ENCODE measurements at places on chromosomes 5 and 9.

DNA sequence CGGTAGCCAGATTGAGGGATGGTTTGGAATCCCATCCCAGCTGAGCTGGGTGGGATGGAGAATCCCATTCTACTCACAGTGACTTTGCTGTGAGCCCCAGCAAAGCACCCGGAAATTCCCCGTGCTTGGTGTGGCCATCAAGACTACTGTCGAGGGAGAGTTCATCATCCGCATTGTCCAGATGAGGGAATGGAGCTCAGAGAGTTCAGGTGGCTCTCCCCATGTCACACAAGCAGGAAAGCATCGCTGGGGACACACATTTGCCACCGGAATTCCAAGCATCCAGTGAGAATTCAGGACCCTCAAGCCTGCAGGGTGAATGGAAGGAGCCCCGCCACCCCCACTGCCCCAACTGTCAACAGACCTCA is 54.4 kb downstream of the HRH2 start:
- no peak for DNase-seq

DNA sequence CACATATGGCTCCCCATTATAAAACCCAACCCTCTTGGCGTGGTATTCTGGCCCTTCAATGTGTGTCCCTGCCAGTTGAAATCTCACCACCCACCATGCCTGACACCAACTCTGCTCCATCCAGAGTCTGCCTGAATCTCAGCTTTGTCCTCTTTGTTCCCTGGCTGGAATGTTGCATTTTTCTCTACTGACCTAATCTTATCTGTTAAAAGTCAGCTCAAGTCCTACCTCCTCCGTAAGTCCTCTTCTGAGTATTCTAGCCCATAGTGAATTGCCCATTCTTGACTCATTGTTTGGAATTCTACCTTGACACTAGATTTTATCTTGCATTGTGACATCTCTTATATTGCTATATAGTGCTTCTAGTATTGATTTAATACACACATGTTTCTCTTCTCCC is 207.1 kb upstream of the VLDLR start:
- DNase-seq, result no peak

GRCh38 chr9:14313378-14313940 is 482 bp downstream of the NFIB start:
- DNase-seq, result no peak

- DNase-seq, result peak; percentile 90
These were observed 33.6 kb upstream of the GLIPR2 start for GRCh38 chr9:36102742-36103495.

GRCh38 chr9:74277532-74277931 is 219.6 kb upstream of the RORB start:
- DNase-seq, result peak; percentile 3

DNA sequence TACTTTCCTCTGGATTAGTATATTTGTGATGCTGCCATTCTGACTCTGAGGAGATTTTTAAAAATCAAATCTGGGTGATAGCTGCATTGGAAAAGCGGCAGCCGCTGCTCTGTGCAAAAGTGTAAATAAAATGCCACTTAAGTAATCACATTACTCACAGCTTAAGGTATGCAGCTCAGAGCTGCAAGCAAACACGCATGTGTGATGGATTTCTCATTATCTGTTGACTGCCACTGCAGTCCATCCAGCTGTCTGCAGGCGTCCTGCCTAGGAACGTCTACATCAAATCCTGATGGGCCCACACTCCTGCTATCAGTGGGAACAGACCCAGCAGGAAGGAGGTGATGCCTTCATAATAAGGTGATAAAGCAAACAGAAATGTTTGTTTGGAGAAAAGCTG is 216.9 kb downstream of the SPOCK1 start:
- DNase-seq, result no peak

DNA sequence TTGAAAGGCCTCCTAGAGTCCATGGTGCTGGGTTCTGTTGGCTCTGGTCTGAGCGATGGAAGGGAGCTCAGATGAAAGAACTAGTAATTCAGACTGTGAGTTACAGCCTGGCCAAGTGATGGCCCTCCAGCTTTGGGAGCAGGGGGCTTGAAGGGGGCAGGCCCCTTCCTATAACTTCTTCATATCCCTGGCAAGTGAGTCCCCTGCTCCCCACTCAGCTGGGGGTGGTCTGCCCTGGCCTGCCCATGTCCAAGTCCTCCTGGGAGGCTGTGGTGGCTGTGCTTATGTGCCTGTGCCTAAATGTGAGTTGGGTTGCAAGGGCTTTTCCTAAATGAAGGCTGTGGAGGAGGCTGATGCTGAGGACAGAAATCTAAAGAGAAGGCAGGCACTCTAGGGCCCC is 80.1 kb downstream of the MACROH2A1 start:
- no peak for DNase-seq

GRCh38 chr5:111172504-111172903 is 51.7 kb upstream of the CAMK4 start:
- DNase-seq, result no peak

DNA sequence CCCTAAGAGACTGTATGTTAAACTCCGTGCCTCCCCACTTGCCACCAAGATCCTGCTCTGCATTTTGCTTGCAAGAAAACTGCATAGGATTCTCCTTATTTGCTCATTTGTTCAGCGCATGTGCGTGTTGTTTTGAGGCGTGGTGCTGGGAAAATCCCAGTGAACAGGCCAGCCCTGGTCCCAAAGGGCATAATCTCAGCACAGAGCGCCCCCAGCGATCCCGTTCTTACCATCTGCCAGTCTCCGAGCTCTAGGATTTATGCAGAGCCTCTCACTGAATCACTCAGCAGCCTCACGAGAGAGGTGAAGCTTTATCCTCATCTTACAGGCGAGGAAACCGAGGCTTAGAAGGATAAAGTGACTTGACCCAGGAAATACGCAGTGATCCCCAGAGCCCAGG is 11.5 kb downstream of the PRRX2 start:
- DNase-seq, result no peak

DNA sequence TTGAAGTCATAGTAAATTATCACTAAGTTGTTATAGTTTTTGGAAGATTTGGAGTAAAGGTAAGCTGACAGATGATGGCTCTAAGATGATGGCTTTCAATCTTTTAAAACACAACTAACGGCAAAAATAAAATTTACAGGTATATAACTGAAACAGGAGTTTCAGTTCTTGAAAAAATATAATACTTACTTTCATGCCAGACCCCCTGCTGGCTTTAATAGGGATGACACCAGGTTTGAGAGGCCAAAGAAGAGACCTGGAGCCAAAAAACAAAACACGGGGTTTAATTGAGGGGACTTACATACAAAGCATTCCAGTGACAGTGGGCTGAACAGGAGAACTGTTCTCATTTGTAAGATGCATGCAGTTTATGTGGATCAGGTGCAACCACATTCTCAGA is 301.7 kb upstream of the PCSK5 start:
- DNase-seq, result no peak

GRCh38 chr9:38486056-38486615 is 61.9 kb upstream of the IGFBPL1 start:
- no peak for DNase-seq

DNA sequence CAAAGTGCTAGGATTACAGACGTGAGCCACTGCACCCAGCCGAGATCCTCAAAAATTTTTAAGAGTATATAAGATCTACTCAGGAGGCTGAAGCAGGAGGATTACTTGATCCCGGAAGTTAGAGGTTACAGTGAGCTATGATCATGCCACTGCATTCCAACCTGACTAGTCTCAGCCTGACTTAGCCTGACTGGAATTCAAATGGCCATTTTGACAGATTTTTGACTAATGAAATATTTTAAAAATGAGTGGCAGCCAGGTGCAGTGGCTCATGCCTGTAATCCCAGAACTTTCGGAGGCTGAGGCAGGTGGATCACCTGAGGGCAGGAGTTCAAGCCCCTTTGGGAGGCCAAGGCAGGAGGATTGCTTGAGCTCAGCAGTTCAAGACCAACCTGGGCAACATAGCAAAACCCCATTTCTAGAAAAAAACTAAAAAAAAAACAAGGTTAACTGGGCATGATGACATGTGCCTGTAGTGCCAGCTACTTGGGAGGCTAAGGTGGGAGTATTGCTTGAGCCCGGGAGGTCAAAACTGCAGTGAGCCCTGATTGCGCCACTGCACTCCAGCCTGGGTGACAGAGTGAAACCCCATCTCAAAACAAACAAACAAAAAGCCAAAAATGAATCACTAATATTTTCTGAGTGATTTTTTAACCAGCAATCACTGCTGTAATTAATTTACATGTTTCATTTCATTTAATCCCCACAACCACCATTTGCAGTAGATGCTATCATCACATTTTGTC is 16.6 kb downstream of the ATOX1 start:
- DNase-seq, result no peak

GRCh38 chr5:157323107-157323706 is 57.3 kb downstream of the CYFIP2 start:
- DNase-seq, result no peak

GRCh38 chr5:14251733-14252132 is 108.6 kb downstream of the TRIO start:
- no peak for DNase-seq

GRCh38 chr5:132049093-132049492 is 11.4 kb upstream of the IL3 start:
- DNase-seq, result no peak

- DNase-seq, result no peak
These were observed 117.9 kb downstream of the MELK start for GRCh38 chr9:36690412-36691168.

- no peak for DNase-seq
These were observed 120.8 kb downstream of the DMRT2 start for GRCh38 chr9:1170918-1171317.

DNA sequence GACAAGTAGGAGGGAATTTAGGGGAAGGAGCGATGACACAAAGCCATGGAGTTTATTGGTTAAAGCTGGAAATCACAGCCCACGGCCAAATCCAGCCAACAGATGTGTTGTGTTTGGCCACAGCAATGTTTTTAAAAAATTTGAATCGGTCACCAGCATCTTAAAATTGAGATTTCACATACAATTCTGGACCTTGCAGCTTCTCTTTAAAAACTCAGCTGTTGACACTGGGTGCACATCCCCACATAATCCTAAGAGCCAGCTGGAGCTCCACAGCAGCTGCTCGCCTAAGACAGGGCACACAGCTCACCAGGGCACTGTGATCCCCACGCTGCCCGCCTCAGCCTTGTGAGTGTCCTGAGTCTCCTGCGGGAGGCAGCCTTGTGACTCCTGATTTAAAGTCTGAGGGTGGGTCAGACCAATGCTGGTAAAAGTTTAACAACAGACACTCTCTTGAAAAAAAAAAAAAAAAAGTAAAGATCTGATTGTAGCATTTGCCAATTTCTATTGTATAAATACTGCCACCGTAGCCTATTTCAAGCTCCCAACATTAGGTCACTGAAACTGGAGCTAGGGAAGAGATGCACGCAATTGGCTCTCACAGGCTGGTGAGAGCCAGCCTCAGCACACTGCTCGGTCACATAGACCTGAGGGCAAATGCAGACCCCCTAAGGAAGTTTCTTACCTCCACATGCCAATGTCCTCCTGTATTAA is 124.8 kb downstream of the HSD17B3 start:
- DNase-seq, result no peak

DNA sequence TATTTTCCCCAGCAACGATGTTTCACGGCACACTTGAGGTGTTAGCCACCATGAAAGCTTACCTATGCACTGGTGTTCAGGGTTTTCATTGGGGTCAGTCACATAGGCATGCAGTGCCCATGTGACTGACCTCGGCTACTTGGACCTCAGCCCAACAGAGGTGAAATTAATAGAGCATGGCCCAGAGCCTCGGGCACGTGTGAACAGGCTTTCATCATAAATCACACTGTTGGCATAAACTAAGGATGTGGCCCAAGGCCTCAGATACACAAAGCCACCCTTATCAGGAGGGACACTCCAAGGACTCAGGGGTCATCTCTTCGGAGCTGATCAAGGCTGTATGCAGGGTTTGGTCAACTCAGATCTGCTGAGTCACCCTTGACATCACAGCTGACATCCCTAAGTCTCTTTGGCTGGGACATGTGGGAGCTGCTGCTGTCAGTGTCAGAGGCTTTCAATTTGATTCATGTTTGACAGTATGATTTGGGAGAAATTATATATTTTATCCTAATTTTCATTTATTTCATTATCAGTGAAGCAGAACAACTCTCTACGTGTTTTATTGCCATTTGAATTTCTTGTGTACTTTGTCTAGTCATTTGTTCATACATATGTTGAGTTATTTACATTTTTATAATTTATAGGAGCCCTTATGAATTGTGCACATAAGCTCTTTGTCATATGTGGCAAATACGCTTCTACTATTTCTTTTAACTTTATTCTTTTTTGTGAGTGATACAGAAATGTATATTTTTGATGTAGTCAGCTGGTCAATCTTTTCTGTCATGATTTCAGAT is 59.7 kb upstream of the ANKRD33B start:
- DNase-seq, result no peak

DNA sequence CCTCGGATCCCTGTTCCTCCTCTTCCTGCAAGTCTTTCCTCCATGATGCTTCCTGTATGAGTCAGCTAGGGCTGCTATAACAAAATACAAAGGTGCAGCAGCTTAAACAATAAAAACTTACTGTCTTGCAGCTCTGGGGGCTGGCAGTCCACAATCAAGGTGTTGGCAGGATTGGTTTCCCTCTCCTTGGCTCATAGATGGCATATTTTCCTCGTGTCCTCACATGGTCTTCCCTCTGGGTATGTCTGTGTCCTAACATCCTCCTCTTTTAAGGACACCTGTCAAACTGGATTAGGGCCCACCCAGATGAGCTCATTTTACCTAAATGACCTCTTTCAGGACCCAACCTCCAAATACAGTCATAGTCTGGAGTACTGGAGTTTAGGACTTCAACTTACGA is 117.5 kb downstream of the MED10 start:
- DNase-seq, result no peak

DNA sequence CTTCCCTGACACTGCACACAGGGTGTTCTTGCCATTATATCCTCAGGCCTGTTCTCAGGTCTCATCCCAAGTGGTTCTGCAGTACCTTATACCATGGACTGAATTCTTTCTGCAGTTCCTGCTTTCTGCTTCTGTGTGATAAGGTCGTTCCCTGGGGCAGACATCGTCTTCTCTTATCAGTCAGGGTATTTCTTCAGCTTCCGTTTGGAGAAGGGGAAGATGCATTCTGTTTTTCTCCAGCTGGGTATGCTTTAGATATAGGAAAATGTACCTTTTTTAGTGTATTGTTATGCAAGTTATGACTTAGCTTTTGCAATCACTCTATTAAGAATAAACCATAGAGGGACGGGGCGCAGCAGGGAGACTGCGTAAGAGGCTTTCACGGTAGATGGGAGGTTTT is 31.1 kb downstream of the RALGPS1 start:
- no peak for DNase-seq

DNA sequence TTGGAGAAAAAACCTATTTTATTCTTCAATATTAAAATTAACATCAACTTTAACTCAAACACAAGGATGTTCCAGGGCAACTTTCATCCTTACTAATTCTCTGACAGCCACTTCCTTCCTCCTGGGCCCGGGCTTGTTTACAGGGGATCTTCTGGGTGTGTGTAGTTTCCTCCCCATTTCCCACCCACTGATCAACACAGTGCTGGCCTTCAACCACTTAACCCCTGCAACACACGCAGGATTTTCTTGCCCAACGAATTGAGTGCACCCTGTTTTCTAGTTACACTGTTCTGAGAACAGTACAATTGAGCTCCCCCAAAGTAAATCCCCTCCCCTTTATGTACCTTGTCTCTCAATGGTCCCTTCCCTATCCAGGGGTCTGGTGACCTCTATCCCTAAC is 83.1 kb upstream of the RANBP3L start:
- no peak for DNase-seq

- no peak for DNase-seq
These were observed 18.0 kb upstream of the ATP10B start for GRCh38 chr5:160869989-160870521.

- DNase-seq, result no peak
These were observed 11.1 kb upstream of the SLCO4C1 start for GRCh38 chr5:102307232-102307631.
